WTC11 (cell line): ENCODE measurements at places on chromosomes 4 and X.

GRCh38 chr4:151993521-151993920 lies 232.7 kb upstream of the GATB start:
- H3K4me1 ChIP-seq = peaks cover 41% of the 10 kb centered on the region
- DNase-seq = no peak
- peak overlapping the region; percentile 46; the same call in 1 of the 2 replicates for H3K27ac ChIP-seq

DNA sequence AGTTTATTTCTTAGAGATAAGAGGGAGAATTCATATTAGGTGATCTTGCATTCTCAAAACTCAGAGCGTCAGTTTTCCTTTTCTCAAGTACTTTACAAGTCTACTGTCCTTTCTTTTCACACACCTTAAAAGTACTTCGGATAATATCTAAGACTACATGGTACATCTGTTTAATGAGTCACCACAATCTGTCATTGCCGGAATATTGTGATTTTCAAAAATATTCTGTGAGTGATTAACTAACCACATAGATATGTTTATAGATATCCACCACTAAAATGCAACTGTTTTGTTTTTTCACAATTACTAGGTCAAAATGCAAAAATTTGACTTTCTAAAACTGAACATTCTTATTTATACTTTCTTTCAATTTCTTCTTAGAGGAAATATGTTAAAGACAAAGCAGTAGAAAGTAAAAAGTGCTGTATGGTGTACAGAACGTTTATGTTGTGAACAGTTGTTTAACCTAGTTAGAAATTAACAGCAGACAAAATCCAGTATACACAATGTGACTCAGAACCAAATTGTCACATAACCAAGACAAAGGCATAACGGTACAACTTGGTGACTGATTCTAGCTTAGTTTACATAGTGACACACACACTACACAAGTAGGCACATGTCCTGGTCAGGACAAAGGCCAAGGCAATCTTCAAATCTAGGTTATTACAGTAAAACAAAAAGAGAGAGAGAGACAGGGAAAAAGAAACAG lies 482.9 kb downstream of the NAF1 start:
- H3K4me3 ChIP-seq = no peak overlapping the region
- H3K36me3 ChIP-seq = peaks cover 5% of the 10 kb centered on the region; the same call in 1 of the 2 replicates
- no peaks in the 10 kb centered on the region for H3K4me1 ChIP-seq
- no peaks in the 10 kb centered on the region for H3K27me3 ChIP-seq

DNA sequence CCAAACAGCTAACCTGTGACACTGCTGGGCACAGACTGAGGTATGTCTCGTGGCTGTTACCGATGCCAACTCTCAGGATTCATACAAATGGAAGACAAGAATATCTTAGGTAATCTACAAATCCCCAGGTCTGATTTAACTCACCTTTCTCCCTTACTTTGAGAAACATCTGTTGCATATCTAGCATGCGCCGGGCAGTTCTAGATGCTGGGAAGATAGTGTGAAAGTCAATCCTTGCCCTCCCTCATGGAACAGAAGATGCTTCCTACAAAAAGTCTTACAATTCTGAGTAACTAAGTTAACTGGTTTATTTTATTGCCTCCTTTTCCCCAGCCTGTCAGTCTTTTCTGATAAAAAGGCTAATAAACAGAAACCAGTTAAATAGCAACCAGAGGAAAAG lies 212.2 kb upstream of the FAT1 start:
- peaks cover 7% of the 10 kb centered on the region for H3K4me1 ChIP-seq
- no peak overlapping the region for H3K4me3 ChIP-seq
- no peak overlapping the region for H3K27ac ChIP-seq
- no peaks in the 10 kb centered on the region for H3K36me3 ChIP-seq
- no peaks in the 10 kb centered on the region for H3K27me3 ChIP-seq
- DNase-seq = no peak

DNA sequence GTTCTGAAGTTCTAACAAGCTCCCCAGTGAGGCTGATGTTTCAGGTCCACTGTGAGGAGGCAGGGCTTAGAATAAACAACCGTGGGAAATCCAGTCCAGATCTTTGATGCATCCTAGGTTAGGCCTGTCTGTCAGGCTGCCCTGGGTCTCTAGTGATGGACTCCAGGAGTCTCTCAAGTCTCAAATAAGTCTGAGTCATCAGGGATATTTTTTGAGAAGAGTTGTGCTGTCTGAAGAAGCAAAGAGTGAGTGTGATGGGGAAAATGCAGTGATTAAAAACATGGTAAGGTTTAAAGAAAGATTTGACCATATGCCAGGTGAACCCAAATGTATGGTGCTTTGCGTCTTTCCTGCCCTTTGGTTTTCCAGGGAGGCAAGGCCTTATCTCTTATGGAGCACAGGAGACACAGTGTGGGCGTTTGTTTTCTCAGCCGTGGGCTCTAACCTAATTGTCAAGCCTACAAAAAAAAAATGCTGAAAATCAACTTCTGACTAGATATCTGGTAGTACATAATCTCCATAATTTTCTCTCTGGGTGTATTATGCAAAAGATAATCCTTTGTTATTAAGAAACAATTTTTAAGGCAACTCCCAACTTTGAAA lies 100.7 kb downstream of the PTTG2 start:
- peaks cover 11% of the 10 kb centered on the region for H3K4me1 ChIP-seq
- DNase-seq = no peak
- no peak overlapping the region for H3K4me3 ChIP-seq
- no peaks in the 10 kb centered on the region for H3K27me3 ChIP-seq
- peak overlapping the region; percentile 0; the same call in 1 of the 2 replicates for H3K27ac ChIP-seq

DNA sequence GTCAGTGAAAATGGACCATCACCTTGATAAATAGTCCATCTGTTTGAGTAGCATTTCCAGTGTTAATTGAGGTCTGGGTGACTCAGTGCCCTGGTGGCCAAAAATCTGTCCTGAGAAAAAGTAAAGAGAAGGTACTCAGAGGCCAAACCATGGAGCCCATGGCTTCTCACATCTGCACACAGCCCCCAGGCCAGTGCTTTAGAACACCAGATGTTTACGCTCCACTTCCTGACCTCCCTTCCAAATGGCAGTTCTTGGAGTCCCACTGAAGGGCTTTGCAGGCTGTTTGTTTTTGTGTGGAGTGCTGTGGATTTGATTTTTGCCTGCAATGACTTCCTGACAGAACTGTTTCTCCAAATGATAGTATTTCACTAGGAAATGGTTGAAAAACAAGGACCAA lies 60.2 kb upstream of the GPC4 start:
- H3K4me1 ChIP-seq = peaks cover 4% of the 10 kb centered on the region; the same call in 1 of the 2 replicates
- H3K36me3 ChIP-seq = no peaks in the 10 kb centered on the region

GRCh38 chr4:103692615-103693014 lies 27.2 kb downstream of the TACR3 start:
- DNase-seq = no peak
- no peak overlapping the region for H3K27ac ChIP-seq
- peaks cover 7% of the 10 kb centered on the region for H3K36me3 ChIP-seq
- no peaks in the 10 kb centered on the region for H3K4me1 ChIP-seq
- H3K27me3 ChIP-seq = no peaks in the 10 kb centered on the region

DNA sequence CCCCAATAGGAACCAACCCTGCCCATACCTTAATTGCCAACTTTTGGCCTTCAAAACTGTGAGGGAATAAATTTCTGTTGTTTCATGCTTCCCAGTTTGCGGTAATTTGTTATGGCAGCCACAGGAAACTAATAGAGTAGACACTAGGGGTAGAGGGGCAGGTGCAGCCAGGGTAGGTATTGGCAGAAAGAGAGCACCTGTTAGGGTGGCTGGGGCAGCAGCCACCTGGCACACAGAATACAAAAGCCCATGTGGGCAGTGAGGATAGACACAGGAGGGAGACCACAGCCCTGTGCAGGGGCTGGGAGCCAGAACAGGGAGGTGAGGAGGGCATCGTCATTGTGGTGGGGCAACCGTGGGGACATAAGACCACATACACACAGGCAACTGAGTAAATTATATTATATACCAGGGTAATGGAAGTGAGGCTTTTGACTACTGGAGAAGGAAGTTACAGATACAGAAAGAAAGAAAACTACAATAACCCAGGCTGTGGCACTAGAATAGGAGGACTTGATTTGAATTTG lies 28.2 kb downstream of the IRF2 start:
- H3K4me1 ChIP-seq = peaks cover 84% of the 10 kb centered on the region
- peak overlapping the region; percentile 5; the same call in 1 of the 2 replicates for H3K27ac ChIP-seq
- no peak overlapping the region for H3K4me3 ChIP-seq
- no peaks in the 10 kb centered on the region for H3K27me3 ChIP-seq
- no peak for DNase-seq
- no peaks in the 10 kb centered on the region for H3K36me3 ChIP-seq

DNA sequence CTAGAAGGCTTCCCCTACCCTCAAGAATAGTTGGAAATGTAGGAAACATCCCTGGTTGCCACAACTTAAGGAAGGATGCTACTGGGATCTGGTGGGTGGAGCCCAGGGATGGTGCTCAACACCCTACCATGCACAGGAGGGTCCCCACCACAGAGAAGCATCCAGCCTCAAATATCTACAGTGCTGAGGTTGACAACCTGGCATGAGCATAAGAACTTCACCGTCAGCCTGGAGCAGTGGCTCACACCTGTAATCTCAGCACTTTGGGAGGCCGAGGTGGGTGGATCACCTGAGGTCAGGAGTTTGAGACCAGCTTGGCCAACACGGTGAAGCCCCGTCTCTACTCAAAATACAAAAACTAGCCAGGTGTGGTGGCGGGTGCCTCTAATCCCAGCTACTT lies 24.0 kb upstream of the ASMTL start:
- H3K4me3 ChIP-seq = no peak overlapping the region
- H3K27me3 ChIP-seq = peaks cover 10% of the 10 kb centered on the region
- peaks cover 4% of the 10 kb centered on the region for H3K4me1 ChIP-seq
- peaks cover 16% of the 10 kb centered on the region for H3K36me3 ChIP-seq
- DNase-seq = no peak

- no peak for DNase-seq
- peaks cover 4% of the 10 kb centered on the region for H3K36me3 ChIP-seq
- H3K27me3 ChIP-seq = no peaks in the 10 kb centered on the region
- no peak overlapping the region for H3K27ac ChIP-seq
Observed at GRCh38 chr4:156146571-156146970, 192.9 kb upstream of the CTSO start.

DNA sequence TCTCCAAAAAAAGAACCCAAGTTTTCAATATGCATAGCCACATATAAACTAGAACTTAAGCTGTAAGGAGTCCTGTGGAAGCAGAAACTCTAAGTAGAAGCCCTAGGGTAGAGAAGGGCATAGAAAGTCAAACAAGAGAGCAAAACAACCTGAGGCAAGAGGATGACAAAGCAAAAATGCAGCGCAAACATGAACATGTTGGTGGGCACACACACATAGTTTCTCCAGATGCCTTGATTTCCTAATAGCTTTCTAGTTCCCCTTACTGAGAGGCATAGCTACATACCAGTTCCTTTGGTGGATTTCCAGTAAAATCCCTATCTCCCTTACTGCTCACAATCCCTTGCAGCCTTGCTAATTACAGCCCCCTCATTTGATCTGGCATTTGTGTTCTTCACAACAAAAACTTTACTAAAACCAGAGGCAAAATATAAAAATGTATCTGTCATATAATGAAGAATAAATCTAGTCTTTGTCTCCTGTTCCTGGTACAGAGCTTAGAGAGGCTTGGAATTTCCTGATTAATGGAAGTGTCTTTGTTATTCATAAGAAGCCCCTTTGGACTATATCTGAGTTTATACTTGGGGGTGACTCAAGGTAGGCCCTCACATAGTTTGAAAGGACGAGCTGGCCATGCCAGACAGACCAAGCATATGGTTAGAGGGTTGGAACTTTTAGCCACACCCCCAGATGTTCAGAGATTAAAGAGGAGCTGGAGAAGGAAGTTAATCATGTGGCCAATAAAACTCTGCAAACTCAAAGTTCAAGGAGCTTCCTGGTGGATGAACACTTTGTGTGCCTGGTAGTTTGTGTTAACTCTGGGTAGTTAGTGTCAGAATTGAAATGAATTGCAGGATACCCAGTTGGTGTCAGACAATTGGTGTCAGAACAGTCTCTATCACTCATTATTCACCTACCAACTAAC lies 52.7 kb upstream of the ZCCHC13 start:
- H3K4me1 ChIP-seq = peaks cover 75% of the 10 kb centered on the region
- DNase-seq = no peak
- peaks cover 19% of the 10 kb centered on the region for H3K36me3 ChIP-seq
- H3K27me3 ChIP-seq = no peaks in the 10 kb centered on the region

GRCh38 chr4:95272036-95272435 lies 276.7 kb downstream of the UNC5C start:
- H3K27me3 ChIP-seq = no peaks in the 10 kb centered on the region
- no peak overlapping the region for H3K27ac ChIP-seq
- no peak for DNase-seq
- no peaks in the 10 kb centered on the region for H3K4me1 ChIP-seq
- H3K36me3 ChIP-seq = no peaks in the 10 kb centered on the region

DNA sequence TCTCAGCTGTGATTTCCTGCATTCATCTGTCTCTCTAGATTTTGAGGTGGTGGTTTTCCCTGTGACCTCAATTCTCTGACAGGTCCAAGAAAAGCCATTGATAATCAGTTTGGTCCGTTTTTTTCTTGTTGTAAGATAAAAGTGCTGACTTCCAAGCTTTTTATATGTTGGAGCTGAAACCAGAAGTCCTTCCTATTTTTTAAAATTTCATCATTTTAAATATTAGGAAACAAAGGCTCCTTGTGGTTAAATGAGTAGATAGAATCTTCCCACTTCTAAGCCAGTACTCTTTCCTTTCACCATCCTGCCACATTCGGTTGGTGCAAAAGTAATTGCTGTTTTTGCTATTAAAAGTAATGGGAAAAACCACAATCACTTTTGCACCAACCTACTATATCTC lies 18.3 kb downstream of the RNF175 start:
- DNase-seq = no peak
- no peak overlapping the region for H3K27ac ChIP-seq
- H3K27me3 ChIP-seq = no peaks in the 10 kb centered on the region

DNA sequence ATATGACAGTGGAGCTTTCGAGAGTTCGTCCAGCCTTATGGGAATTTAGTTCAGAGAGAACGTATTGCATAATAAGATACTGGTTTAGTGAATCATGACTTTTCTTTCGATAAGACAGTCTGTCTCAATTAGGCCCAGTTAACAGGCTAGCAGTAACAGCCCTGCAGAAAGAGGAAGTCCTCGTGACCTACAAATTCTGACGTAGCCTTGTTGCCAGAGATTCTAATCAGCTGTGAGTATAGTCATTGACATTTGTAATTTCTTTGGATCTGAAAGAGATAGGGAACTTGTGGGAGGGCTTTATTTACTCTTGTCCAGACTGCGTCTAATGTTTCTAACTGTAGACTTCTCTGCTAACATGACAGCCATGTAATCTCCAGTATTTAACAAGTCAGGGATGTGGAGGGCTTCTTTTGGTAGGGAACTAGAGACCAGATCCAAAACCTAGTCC lies 15.8 kb downstream of the ART3 start:
- H3K4me3 ChIP-seq = no peak overlapping the region
- H3K4me1 ChIP-seq = peaks cover 12% of the 10 kb centered on the region
- no peaks in the 10 kb centered on the region for H3K27me3 ChIP-seq
- H3K36me3 ChIP-seq = 0 out of 2 replicates have a peak, but pooled peaks cover 2% of the 10 kb centered on the region

DNA sequence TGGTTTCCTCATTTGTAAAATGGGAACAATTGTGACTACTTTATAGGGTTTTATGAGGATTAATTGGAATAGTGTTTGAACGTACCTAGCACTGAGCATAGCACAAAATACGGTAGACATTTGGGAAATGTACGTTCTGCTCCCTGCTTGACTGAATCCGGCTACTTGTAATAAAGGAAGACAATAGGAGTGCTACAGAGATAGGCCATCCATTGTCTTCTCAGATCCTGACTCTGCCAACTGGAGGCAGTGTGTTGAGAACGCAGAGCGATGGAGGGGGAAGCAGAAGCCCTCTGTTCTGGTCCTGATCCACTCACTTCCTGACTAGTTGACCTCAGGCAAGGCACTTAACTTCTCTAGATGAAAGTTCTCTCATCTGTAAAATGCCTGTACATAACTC lies 26.4 kb downstream of the ENPP6 start:
- H3K4me1 ChIP-seq = peaks cover 8% of the 10 kb centered on the region
- H3K27ac ChIP-seq = no peak overlapping the region
- DNase-seq = no peak
- peaks cover 14% of the 10 kb centered on the region for H3K36me3 ChIP-seq
- H3K27me3 ChIP-seq = no peaks in the 10 kb centered on the region; the same call in none of the 2 replicates
